ENCODE measurements at places on chromosomes 6 and 20.

DNA sequence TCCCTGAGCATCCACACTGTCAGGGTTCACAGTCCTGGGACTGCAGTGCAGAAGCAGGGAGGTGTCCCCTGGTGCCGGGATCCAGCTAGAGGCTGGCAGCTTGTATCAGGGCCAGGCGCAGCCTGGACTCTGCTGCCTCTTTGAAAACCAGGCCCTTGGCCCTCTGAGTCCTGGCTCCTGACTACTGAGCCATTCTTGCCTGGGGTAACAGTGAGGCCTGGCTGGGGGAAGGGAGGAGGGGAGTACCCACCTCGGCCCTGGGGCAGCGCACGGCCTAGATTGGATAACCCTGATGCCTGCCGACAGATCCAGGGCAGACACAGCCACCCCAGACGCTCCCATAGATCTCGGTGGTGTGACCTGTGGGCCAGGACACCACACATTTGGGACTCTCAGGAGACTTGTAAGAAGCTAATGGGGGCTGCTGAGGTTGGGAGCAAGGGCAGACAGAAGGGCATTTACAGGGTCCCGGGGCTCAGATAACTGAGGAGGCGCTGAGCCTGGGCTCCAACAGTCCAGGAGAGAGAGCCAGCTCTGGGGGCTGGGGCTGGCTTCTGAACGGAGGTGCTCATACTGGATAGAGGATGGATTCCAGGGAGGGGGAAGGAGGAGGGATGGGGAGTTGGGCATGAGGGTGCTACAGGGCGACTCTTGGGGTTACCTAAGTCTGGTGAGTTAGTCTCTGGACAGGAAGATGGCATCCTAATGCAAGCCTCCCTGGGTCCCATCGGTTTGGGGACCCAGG is 30.5 kb downstream of the SPDEF start:
- no peak for DNase-seq

GRCh38 chr6:155090166-155090565 is 95.1 kb downstream of the TIAM2 start:
- no peak for DNase-seq

GRCh38 chr6:66814156-66814555 is 1107.1 kb upstream of the EYS start:
- DNase-seq = no peak

- DNase-seq = peak; percentile 34
These were observed 37.4 kb downstream of the IL22RA2 start for GRCh38 chr6:137136065-137136464.

GRCh38 chr20:48583171-48583570 is 244.6 kb downstream of the PREX1 start:
- DNase-seq = no peak

- no peak for DNase-seq
These were observed 14.8 kb upstream of the EXOC2 start for GRCh38 chr6:707576-708236.

- DNase-seq = no peak
These were observed 422.6 kb downstream of the QKI start for GRCh38 chr6:163836876-163837690.

GRCh38 chr6:1786455-1787453 is 177.0 kb downstream of the FOXC1 start:
- DNase-seq = no peak

DNA sequence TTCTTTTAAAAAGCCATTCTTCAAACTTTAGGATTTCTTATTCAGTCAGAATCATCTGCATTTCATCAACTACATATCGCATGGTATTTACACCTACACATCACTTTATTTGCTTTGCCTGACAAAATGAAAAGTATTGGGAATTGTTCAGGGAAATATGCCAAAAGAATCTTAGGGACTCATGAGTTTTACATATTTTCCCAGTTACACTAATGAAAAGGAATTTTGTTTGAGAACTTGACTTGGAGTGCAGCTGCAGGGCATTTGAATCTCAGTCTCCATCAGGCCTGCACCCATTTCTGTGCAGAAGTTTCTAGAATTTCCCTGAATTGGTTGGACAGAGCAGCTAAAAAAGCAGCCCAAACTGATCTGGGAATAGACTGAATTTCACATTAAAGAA is 65.3 kb downstream of the MTHFD1L start:
- no peak for DNase-seq

DNA sequence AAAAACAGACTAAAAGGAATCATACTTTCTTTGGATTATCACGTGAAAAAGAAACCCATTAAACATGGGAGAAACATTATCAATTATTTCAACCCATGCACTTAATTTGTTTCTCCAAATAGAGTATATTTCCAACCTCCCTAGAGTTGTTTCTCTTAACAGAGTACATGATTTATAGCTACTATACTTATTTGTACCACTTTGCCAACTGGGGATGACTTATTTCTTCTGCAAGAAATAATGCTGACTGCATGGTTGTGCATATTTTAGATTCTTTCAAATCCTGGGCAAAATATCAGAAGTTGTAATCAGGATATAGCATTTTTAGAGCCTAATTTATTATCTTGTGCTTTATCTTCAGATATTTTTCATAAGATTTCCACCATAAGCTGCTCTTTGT is 629.1 kb upstream of the EYS start:
- no peak for DNase-seq

- DNase-seq = no peak
These were observed 268.3 kb downstream of the CDKAL1 start for GRCh38 chr6:20802596-20802995.

GRCh38 chr20:53795170-53795569 is 201.5 kb upstream of the ZNF217 start:
- DNase-seq = no peak

DNA sequence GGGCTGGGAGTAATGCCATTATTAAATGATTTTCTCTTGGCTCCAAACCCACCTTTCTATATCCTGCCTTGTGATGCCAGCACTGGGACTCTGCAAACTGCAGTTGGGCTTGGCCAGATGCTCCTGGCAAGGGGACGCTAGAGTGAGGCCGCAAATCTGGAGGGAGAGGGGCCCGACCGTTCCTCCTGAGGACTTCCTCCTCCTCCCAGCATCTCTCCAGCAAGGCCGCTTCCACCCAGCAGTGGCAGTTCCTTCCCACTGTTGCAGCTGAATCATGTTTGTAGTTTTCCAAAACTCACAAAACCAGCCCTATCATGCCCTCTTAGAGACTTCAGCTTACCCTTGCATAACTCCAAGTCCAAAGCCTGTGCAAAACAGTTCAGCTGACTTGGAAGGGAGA is 244.4 kb downstream of the FOXA2 start:
- DNase-seq = no peak

DNA sequence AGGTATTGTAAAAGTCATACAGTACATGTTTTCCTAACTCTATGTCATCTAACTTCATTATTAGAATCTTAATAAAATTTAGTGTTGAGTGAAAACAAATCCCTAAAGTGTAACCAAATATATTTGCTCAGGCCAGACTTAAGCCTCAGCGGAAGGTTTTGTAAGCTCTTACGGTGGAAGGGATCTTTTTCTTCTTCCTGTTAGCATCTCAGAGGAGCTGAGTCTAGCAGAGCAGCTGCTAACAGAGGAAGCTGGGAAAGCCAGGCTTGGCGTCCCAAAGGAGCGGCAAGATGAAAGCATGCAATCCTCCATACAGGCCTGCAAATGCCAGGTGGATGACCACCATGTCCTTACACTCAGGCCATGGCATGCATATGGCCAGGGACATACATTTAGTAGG is 72.4 kb downstream of the ADTRP start:
- DNase-seq = no peak

DNA sequence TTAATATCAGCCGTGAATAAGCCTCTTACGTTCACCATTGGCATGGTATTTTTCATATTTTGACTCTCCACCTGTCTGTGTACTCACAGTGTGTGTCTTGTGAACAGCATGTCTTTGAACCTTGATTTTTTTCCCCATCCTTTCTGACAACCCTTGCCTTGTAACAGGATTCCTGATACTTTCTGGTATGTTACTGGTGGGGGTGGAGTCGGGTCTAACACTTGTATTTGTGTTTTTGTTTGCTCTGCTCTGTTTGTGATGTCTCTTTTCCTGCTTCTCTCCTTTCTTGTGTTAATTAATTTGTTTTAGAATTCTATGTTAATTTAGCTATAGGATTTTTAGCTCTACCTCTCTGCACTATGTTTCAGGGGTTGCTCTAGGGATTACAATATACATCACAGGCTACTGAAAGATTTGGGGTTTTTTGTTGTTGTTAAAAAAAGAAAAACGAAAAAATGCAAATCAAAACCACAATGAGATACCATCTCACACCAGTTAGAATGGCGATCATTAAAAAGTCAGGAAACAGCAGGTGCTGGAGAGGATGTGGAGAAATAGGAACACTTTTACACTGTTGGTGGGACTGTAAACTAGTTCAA is 245.1 kb downstream of the CDH4 start:
- DNase-seq = no peak

DNA sequence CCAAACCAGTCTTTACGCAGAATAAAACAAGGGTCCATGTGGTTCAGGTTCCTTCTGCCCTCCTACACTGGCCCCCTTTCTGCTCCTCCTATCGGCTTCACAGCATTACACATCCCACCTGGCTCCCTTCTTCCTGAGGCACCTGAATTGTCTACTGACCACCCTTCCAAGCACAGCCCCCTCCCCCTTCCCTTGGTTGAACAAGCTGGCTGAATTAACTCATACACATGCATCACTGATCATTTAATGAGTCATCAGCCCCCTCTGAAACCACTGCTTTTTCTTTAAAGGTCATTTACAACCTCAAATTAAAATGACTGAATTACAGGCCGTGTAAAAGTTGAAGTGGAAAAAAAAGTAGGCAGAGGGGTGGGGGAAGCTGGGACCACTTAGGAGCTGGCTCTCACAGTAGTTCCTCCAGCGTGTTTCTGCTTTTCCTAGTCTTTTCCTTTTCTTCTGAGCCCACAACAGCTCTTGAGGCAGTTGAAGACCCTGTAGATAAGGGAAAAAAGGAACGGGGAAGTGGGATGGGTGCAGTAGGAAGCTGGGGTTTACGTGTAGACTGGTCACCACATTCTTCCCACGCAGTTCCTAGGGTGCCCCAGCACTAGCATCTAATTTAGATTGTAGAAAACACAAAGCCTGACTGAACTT is 67.6 kb downstream of the FYN start:
- peak; percentile 46 for DNase-seq

- peak; percentile 42 for DNase-seq
These were observed 834 bp upstream of the CTSZ start for GRCh38 chr20:59007665-59008511.

GRCh38 chr6:150078788-150079187 is 9.9 kb upstream of the ULBP3 start:
- DNase-seq = no peak

DNA sequence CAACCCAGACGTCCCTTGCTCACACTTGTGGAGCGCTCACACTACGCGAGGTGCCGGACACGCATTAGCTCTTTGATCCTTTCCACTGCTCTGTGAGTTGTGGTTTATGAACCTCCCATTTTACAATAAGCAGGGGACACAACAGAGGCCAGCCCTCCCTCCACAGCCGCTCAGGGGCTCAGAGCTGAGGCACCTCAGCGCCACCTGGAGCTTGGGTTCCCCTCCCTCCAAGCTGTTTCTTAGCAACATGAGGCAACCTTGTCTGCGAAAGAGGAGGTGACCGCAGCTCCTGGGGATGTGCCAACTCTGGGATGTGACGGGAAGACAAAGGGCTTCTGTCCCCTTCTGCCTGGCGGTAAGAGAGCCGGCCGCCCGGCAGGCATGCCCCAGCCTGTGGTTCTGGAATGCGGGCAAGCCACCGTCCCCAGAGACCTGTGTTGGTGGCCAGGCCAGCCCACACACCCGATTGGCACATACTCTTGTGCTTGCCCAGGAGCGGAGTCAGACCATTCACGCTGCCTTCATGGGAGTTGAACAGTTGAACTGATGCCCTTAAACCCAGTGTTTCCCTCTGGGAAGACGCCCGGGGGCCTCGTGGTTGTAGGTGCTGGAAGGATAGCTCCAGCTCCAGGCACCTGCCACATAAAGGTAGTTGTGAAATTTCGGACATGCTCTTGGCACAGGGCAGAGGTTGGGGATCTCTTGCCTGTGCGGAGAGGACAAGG is 44.5 kb downstream of the RBM38 start:
- DNase-seq = peak; percentile 55

DNA sequence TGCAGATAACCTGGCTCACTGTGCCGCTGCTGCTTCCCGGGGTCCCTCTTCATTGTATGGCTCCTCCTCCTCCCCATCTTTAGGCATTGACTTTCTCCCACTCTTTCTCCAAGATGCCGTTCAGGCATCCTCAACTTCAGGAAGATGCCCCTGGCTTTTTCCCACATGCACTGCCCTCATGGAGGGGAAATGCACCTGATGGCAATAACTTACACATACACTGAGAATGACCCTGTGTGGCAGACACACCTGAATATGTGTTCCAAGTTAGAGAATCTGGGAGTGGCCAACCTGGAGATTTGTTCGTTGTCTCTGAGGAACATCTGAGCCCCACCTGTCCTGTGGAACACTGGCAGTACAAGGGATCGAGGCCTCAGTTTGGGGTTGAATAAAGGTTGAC is 273.9 kb upstream of the CHD6 start:
- no peak for DNase-seq

DNA sequence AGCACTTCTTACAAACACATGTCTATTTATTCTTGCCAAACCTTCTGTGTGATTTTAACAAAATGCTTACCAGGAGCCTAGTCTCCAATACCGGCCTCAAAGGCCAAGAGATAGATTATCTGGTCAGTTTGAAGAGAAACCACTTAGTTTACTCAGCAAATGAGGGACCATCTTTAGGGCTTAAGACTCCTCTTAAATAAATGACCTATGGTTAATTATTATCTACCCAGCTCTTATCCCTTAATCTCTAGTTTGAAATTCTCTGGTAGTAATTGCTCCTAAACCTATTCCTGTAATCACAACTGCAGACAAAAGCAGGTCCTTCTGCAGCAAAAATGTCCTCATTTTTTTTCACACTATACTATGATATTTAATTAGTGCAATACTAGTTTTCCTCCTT is 301.8 kb downstream of the KIF16B start:
- DNase-seq = no peak

DNA sequence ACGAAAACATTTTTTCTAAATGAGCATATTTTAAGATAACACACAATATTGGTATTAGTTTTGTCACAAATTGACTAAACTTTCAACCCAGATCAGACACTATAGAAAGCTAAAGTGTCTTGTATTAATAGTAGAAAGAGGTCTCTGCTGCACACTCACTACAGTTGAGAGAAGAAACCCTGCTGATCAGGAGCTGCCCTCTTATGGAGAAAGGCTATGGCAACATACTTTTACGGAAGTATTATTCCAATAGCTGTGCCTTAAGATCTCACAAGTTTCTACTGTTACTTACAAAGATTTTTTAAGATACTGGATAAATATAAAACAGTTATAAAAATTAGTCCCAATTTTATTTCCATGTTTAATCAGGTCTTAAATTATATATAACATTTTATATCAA is 155.7 kb downstream of the RIMS1 start:
- no peak for DNase-seq

GRCh38 chr20:21901470-21902275 is 196.2 kb downstream of the PAX1 start:
- no peak for DNase-seq

DNA sequence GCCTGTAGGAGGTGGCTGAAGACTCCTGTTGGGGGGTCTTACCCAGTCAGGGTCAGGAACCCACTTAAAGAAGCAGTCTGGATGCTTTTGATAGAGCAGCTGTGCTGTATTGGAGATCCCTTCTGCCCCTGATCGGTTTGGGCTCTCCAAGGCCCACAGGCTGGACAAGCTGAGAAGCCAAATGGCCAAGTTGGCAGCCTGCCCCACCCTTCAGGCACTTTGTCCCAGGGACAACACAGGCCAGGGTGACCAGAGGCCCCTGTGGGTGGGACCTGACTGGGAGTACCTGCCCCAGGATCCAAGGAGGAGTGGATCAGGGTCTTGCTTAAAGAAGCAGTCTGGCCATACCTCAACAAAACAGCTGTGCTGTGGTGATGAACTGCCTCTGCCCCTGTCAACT is 48.4 kb downstream of the ZC2HC1B start:
- DNase-seq = no peak

- DNase-seq = peak; percentile 29
These were observed 25.9 kb downstream of the PPARD start for GRCh38 chr6:35368038-35368887.

All from CD4-positive, alpha-beta T cell treated with Interleukin-17A for 1 hour (primary cell).